ENCODE measurements at places on chromosomes 5 and 9. TPM values are rescaled to one million over a fixed set of nuclear protein-coding genes. Genes with fewer than 3 reads are reported as not detected.
A peak's percentile ranks its signal among the peaks of the same experiment; 100 is the strongest.

DNA sequence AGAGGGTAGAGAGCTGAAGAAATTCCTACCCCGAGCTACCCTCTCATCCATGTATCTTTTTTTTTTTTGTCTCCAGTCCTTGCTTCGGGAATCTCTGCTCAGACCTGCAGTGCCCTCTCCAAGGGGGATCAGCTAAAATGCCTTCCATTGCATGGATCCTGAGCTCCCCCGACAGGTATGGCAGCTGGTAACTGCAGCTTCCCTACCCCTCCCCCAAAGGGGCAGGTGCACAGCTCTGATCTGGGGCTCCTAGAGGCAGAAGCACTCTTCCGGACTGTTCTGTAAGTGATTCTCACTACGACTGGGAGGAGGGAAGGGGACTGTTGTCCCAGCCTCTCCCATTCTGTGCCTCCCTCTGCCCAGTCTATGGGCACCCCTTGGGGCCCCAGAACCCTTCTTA lies 169.6 kb downstream of the MELK start:
- no peaks in the 10 kb centered on the region for H3K4me1 ChIP-seq
- no peak for DNase-seq
- no peaks in the 10 kb centered on the region for H3K27me3 ChIP-seq
- H3K36me3 ChIP-seq: no peaks in the 10 kb centered on the region

- no peaks in the 10 kb centered on the region for H3K4me1 ChIP-seq
- H3K36me3 ChIP-seq: no peaks in the 10 kb centered on the region
- no peak overlapping the region for H3K4me3 ChIP-seq
- no peak overlapping the region for H3K27ac ChIP-seq
- DNase-seq: no peak
- no peaks in the 10 kb centered on the region for H3K27me3 ChIP-seq
Observed at GRCh38 chr5:65185468-65185867, 296.3 kb downstream of the ADAMTS6 start.

DNA sequence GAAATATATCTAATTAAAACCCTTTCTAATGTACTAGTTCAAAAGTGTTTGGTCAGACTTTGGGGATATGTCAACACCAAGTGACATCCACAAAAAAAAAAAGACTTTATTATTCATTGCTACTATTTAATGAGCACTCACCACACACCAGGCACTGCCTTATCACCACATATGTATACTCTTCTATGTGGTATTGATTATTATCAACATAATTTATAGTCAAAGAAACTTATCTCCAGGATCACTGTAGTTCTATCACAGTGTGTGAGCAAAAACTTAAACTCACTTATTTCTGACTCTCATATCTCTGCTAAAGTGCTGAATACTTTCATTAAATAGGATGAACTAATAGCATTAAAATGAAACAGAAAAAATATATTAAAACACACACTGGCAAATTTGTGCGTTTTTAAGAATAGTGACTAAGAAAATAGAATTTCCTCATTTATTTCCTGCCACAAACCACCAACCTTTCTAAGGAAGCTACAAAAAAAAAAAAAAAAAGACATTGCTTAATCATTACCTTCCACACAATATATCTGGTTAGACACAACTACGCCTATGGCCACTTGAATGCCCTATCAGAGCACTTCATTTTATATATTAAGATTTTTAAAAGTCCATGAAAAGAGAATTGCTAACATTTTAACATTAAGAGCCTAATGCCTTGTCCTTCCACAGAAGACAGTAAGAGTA lies 12.8 kb downstream of the SLCO4C1 start:
- no peaks in the 10 kb centered on the region for H3K4me1 ChIP-seq
- H3K4me3 ChIP-seq: no peak overlapping the region
- no peak overlapping the region for H3K27ac ChIP-seq
- no peak for DNase-seq
- H3K36me3 ChIP-seq: no peaks in the 10 kb centered on the region
- no peaks in the 10 kb centered on the region for H3K27me3 ChIP-seq

The OR2V1 gene
- polyA plus RNA-seq: not detected

DNA sequence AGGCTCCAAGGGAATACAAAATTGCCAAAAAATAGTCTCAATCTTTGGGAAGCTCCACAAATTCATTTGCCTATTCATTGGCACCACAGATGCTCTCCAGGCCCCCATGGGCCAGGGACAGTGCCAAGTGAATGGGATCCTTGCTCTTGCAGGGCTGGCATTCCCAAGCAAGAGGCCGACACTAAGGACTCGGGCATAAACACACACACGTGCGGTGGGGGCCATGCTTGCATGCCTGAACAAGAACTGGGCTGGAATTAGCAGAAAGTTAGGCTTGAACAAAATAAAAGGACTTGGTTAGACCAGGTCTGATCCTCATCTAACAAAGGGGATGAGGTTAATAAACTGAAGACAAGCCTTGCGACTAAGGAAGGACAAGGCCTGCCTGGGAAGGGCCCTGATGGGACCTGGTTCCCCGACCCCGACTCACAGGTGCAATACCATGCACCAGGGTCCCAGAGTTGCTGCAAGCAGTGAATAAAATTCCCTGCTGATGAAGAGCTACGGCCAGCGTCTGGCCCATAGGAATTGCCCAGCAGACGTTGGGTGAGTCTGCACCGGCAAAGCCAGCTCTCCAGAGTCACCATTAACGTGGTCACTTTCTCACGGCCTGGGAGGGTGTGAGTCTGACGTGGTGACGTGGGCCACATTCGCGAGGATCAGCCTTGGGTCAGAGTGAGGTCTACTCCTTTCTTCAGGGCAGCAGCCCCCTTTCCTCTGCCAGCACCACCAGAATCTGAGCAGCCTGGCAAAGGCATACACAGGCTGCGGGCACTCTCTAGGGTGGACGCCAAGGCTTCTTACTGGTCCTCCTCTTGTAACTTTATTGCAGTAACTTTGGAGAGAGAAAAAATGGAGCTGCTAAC lies 77.4 kb upstream of the FCN1 start:
- H3K4me3 ChIP-seq: no peak overlapping the region
- no peaks in the 10 kb centered on the region for H3K36me3 ChIP-seq
- no peak for DNase-seq
- no peaks in the 10 kb centered on the region for H3K27me3 ChIP-seq
- no peak overlapping the region for H3K27ac ChIP-seq

The ZBTB34 gene
- polyA plus RNA-seq: 5.0 TPM

- H3K36me3 ChIP-seq: no peaks in the 10 kb centered on the region
- no peaks in the 10 kb centered on the region for H3K27me3 ChIP-seq
- H3K27ac ChIP-seq: no peak overlapping the region
- no peak overlapping the region for H3K4me3 ChIP-seq
- DNase-seq: no peak
Observed at GRCh38 chr5:81965524-81965923, 6.3 kb upstream of the ATG10 start.

- no peak for DNase-seq
- no peaks in the 10 kb centered on the region for H3K4me1 ChIP-seq
- no peak overlapping the region for H3K4me3 ChIP-seq
- H3K27ac ChIP-seq: no peak overlapping the region
- H3K36me3 ChIP-seq: peaks cover 32% of the 10 kb centered on the region
Observed at GRCh38 chr9:92270511-92270910, 23.0 kb downstream of the IARS1 start.

GRCh38 chr5:77546-77945 lies 14.4 kb upstream of the PLEKHG4B start:
- H3K27ac ChIP-seq: no peak overlapping the region
- H3K4me1 ChIP-seq: no peaks in the 10 kb centered on the region
- no peaks in the 10 kb centered on the region for H3K36me3 ChIP-seq
- H3K27me3 ChIP-seq: peaks cover 5% of the 10 kb centered on the region

- peak overlapping the region; percentile 81 for H3K4me3 ChIP-seq
- peak overlapping the region; percentile 85 for H3K27ac ChIP-seq
- no peaks in the 10 kb centered on the region for H3K27me3 ChIP-seq
- no peaks in the 10 kb centered on the region for H3K36me3 ChIP-seq
- peak; percentile 93 for DNase-seq
Observed at GRCh38 chr9:6703898-6704639, 53.7 kb upstream of the KDM4C start.

DNA sequence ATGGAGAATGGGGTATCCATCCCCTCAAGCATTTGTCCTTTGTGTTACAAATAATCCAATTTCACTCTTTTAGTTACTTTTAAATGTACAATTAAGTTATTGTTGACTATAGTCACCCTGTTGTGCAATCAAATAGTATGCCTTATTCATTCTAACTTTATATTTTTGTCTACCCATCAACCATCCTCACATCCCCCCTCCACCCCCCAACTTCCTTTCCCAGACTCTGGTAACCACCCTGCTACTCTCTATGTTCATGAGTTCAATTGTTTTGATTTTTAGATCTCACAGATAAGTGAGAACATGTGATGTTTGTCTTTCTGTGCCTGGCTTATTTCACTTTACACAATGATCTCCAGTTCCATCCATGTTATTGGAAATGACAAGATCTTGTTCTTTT lies 15.4 kb upstream of the RANBP17 start:
- no peak for DNase-seq
- H3K4me3 ChIP-seq: no peak overlapping the region
- H3K4me1 ChIP-seq: no peaks in the 10 kb centered on the region
- H3K27ac ChIP-seq: no peak overlapping the region
- no peaks in the 10 kb centered on the region for H3K36me3 ChIP-seq

DNA sequence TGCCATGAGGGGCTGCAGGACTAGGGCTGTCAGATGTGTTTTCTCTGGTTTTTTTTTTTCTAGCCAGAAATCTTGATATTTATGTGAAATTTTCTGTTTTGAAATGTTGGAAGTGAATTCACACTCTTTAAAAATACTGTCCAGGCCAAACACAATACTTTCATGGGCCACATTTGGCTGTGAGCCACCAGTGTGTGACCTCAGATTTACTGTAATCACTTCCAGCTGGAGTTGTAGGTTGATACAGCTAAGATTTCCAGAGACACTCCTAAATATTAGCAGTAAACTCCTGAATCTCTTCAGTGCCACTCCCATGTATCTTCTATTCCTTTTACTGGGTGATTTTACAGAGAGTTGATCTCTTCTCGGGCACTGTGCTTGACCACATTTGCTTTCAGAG lies 92.2 kb upstream of the CKMT2 start:
- DNase-seq: no peak
- H3K27ac ChIP-seq: no peak overlapping the region
- H3K4me1 ChIP-seq: no peaks in the 10 kb centered on the region
- H3K27me3 ChIP-seq: no peaks in the 10 kb centered on the region

DNA sequence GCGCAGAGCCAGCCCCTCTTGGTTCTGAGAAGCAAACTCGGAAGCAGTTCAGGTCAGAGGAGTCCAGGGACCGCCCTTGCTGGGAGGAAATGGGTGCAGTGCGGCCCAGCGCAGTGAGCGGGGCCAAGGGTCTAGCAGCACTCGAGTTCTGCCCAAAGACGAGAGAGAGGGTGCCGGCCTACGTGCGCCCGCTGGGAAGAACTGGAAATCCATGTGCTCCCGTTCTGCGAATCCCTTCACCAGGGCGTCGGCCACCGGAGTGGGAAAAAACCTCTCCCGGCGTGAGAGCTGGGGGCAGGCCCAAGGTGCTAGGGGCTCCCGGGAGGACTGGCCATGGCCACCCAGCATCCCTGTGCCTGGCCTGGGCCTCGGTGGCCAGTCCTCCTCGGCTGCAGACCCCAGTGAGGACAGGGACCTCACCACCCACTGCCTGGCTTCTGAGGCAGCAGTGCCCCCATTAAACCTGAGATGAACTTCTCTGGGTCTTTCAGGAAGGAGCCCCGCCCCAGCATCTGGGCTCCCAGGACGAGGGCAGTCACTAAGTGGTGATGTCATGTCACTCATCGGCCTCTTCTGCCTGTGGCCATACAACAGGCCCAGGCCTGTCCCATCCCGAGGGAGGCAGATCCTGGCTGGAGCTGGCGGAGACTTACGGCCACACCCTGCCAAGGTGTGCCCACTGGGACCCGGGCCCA lies 10.6 kb downstream of the TMEM250 start:
- H3K4me3 ChIP-seq: no peak overlapping the region
- peaks cover 1% of the 10 kb centered on the region for H3K36me3 ChIP-seq
- H3K27ac ChIP-seq: peak overlapping the region; percentile 31
- H3K4me1 ChIP-seq: peaks cover 52% of the 10 kb centered on the region

DNA sequence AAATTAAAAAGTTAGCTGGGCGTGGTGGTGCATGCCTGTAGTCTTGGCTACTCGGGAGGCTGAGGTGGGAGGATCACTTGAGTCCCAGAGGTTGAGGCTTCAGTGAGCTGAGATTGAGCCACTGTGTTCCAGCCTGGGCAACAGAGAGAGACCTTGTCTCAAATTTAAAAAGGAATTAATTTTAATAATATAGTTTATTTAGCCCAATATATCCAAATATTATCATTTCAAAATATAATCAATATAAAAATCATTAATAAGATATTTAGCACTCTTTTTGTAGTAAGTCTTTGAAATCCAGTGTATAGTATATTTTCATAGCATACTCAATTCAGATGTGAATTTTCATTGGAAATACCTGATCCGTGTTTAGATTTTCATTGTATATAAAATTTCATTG lies 43.2 kb upstream of the ORM1 start:
- no peak overlapping the region for H3K4me3 ChIP-seq
- H3K36me3 ChIP-seq: peaks cover 4% of the 10 kb centered on the region
- H3K4me1 ChIP-seq: peaks cover 14% of the 10 kb centered on the region
- no peak overlapping the region for H3K27ac ChIP-seq
- H3K27me3 ChIP-seq: no peaks in the 10 kb centered on the region

DNA sequence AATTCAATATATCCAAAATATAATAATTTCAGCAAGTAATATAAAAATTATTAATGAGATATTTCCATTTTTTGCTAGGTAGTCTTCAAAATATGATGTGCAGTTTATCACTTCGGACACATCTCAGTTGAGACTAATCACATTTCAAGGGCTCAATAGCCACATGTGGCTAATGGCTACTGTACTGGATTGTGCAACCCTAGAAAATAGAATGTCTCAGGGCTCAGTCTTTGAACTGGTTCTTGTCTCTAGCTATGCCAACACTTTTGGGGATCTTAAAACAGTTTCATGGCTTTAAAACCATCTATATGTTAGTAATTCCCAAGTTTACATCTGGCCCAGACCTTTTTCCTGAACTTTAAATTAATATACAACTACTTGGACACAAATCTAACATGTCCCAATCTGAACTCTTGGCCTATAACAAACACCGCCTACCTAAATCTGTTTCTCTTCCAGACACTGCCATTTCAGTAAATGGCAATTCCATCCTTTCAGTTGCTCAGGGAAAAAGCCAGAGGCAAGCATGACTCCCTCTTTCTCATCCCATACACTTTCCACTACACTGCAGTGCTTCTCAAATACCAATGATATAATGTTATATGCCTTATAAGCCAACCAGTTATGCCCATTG lies 18.8 kb downstream of the PTAR1 start:
- H3K27ac ChIP-seq: no peak overlapping the region
- H3K27me3 ChIP-seq: no peaks in the 10 kb centered on the region
- peaks cover 44% of the 10 kb centered on the region for H3K36me3 ChIP-seq
- H3K4me1 ChIP-seq: peaks cover 13% of the 10 kb centered on the region
- H3K4me3 ChIP-seq: no peak overlapping the region
- DNase-seq: no peak

- DNase-seq: no peak
- no peak overlapping the region for H3K27ac ChIP-seq
- no peaks in the 10 kb centered on the region for H3K4me1 ChIP-seq
- H3K27me3 ChIP-seq: no peaks in the 10 kb centered on the region
- H3K4me3 ChIP-seq: no peak overlapping the region
Observed at GRCh38 chr9:99189887-99190596, 31.7 kb downstream of the ALG2 start.
